ENCODE measurements at places on chromosomes 4 and X.

- DNase-seq: no peak
Measured at GRCh38 chr4:1300466-1301455, 11.1 kb downstream of the MAEA start.

DNA sequence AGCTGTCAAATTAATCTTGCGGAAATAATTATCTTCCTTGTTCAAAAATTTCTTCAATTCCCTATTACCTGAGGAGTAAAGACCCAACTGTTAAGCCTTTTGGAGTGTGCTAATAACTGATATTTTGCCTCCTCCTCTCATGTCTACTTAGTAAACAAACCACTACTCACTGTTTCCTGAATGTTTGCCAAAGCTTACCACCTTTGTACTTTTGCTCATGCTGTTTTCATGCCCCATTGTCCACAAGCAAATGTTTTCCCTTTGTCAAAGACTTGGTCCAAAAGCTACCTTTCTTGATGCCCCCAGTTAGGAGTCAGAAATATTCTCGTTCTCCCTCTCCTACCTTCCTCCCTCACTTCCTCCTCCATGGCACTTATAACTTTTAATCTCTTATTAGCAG, 226.1 kb downstream of the ENOX2 start:
- DNase-seq: no peak

DNA sequence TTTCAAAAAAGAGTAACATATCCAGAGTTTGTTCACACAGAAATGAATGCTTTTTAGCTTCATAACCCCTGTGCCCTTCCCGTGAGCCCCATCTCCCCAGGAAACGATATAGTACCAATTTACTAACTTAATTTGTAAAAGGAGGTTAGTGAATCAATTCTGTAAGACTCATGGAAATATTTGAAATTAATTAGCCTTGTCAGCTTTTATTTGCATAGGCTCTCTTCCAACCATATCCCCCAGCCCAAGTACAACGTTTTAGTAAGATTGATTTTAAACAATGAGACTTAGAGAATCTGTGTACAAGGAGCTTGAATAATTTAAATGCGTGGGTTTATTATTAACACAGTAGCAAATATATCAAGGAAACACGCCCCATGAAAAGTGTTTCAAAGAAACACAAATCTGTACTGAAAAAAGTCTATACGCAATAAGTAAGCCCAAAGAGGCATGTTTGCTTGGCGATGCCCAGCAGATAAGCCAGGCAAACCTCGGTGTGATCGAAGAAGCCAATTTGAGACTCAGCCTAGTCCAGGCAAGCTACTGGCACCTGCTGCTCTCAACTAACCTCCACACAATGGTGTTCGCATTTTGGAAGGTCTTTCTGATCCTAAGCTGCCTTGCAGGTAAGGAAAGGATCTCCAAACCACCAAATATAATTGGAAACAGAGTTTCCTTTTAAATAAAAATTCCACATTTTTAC, at the start of gene VSIG1:
Gene VSIG1 (plus strand): TSS at position 512 of the 703 bp plus-strand sequence. CDS start 66 bp downstream, at position 578.
- DNase-seq: no peak

- DNase-seq: no peak
Measured at GRCh38 chrX:97479106-97479890, 595.6 kb downstream of the RPA4 start.

- no peak for DNase-seq
Measured at GRCh38 chrX:42135583-42136228, 212.4 kb upstream of the CASK start.
